ENCODE measurements at places on chromosomes 6 and 20.

- DNase-seq = peak; percentile 88
These were observed 53.4 kb downstream of the TRAF3IP2 start for GRCh38 chr6:111552241-111552744.

GRCh38 chr6:34020807-34021553, 124.9 kb downstream of the GRM4 start:
- DNase-seq = no peak

GRCh38 chr6:335572-335971, 43.3 kb downstream of the DUSP22 start:
- no peak for DNase-seq

GRCh38 chr6:142857233-142857761, 87.7 kb downstream of the HIVEP2 start:
- DNase-seq = no peak

DNA sequence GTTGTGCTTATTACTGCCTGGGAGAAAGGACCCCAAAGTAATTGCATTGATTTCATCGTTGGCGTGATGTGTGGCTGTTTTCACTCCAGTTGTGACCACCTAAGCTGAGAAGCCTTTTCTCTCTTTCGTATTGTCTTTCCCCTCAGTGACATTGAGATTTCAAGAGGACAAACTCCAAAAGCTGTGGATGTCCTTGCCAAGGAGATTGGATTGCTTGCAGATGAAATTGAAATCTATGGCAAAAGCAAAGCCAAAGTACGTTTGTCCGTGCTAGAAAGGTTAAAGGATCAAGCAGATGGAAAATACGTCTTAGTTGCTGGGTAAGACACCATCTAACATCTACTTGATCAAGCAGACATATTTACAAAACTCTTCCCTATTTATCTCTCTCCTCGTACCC, 60.5 kb downstream of the MTHFD1L start:
- DNase-seq = no peak

GRCh38 chr20:11375335-11375734, 542.4 kb upstream of the BTBD3 start:
- no peak for DNase-seq

GRCh38 chr6:161836643-161837448, 563.0 kb upstream of the AGPAT4 start:
- no peak for DNase-seq

GRCh38 chr6:111590209-111590980, 15.3 kb downstream of the TRAF3IP2 start:
- DNase-seq = no peak

All from left renal cortex interstitium (tissue), 4 donors.